Caco-2 (cell line): ENCODE measurements at places on chromosomes 4 and X. TPM values are rescaled to one million over a fixed set of nuclear protein-coding genes. Genes with fewer than 3 reads are reported as not detected.

GPC3 gene
- 233 and 266 TPM in 2 replicates for total RNA-seq

DNA sequence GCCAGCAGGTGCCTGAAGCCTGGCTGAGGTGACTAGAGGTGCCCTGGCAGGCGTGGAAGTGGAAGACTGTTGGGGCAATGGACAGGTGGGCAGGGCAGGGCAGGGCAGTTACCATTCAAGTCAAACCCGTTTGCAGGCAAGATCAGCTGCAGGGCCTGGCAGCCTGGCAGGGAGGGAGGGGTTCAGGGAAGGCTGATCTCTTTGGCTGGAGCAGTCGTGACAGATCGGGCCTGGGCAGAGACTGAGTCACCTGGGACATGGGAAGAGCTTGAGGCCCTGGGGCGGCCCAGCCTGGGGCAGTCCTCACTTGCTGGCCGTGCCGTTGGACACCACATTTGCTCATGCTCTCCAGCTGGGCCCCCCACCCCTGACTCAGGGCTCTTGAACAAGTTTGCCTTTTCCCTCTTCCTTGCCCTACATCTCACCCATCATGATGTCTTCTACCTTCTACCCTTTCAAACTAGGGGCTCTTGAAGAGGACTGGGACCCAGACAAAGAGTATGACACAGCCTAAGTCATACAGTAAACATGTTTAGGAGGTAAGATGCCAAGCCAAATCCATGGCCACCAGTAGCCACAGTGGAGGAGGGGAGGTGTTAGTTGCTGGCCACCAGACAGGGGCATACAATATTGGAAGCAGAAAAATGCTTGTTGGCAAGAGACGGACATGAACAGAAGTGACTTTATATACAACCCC, 2.0 kb upstream of the ZNF185 start:
- DNase-seq = no peak
- peaks cover 9% of the 10 kb centered on the region for H3K4me1 ChIP-seq
- no peaks in the 10 kb centered on the region for H3K36me3 ChIP-seq
- no peaks in the 10 kb centered on the region for H3K27me3 ChIP-seq
- H3K27ac ChIP-seq = peak overlapping the region; percentile 82

CT45A5 gene
- total RNA-seq = not detected in 2 replicates

CXorf49 gene
- total RNA-seq = not detected in 2 replicates

AVPR2 gene
- not detected in 2 replicates for total RNA-seq

DNA sequence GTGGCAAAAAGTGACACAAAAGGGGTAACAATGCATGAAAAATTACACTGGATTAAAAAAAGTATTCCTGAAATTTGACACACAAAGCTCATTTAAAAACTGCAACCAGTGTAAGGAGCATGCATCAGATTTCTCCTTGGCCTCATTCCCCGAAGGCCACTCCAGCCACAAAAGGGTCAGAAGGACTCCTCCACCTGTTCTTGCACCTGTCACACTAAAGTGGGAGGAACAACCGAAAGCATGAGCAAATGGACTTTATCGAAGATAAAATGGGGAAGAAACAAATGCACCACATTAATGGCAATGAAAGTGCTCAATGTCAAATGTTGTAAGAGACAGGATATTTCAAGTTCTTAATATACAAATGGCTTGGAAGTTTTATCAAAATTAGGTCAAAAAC, 88.2 kb downstream of the ADGRA3 start:
- H3K4me1 ChIP-seq = no peaks in the 10 kb centered on the region
- no peaks in the 10 kb centered on the region for H3K27me3 ChIP-seq
- H3K36me3 ChIP-seq = no peaks in the 10 kb centered on the region
- H3K27ac ChIP-seq = no peak overlapping the region
- H3K4me3 ChIP-seq = no peak overlapping the region
- no peak for DNase-seq

- no peak overlapping the region for H3K27ac ChIP-seq
- H3K27me3 ChIP-seq = no peaks in the 10 kb centered on the region
- DNase-seq = no peak
Measured at GRCh38 chr4:39304651-39305050, 61.5 kb downstream of the RFC1 start.

DNA sequence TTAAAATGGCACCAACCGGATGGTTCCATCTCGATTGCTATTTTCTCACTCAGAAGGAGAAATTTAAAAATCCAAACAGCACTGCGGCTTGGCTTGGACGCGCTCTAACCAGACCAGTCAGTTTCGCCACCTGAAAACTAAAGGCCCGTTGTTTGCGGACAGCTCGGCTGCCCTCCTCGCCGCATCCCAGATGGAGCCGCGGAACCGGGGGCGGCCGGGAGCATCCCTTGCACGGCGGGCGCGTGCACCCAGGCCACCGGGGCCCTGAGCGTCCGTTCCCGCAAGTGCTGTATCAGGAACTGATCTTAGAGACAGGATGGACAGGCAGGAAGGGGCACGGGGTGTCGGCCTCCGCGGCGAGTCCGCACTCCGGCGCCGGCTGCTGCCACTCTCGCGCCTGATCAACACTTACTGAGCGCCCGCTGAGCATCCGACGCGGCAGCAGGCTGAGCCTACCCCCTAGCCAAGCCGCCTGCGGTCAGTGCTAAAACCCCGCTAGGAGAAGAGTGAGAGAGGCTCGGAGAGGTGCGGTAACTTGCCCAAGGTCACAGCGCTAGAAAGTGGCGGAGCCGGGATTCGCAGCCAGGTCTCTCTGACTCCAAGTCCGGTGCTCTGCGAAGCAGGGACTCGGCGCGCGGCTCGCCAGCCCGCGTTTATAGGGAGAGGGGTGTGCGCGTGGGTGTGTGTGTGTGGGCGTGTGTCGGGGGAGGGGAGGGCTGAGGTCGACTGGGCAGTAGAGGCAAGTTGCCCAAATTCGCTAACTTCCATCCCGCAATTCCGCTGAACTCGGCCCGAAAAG, at the start of gene CITED1:
CITED1 (minus strand) TSS at position 629 of the 799 bp plus-strand sequence. CDS start 3,045 bp downstream, outside the sequence.
- H3K4me3 ChIP-seq = peak within 1 kb of the TSS; percentile 57
- H3K4me1 ChIP-seq = no peaks in the 10 kb centered on the region
- H3K27me3 ChIP-seq = peaks cover 1% of the 10 kb centered on the region
- DNase-seq = no peak

GRCh38 chr4:113593400-113594230, 167.9 kb downstream of the CAMK2D start:
- no peaks in the 10 kb centered on the region for H3K4me1 ChIP-seq
- no peaks in the 10 kb centered on the region for H3K36me3 ChIP-seq
- no peaks in the 10 kb centered on the region for H3K27me3 ChIP-seq
- H3K27ac ChIP-seq = no peak overlapping the region
- DNase-seq = no peak

PDGFC gene
- 9.5 and 12.3 TPM in 2 replicates for total RNA-seq

ZCCHC18 gene
- total RNA-seq = 0.77 and 0.95 TPM in 2 replicates

- H3K36me3 ChIP-seq = no peaks in the 10 kb centered on the region
- H3K27me3 ChIP-seq = no peaks in the 10 kb centered on the region
- no peaks in the 10 kb centered on the region for H3K4me1 ChIP-seq
- no peak overlapping the region for H3K27ac ChIP-seq
- DNase-seq = no peak
Measured at GRCh38 chr4:93237521-93237920, 591.0 kb upstream of the ATOH1 start.

DNA sequence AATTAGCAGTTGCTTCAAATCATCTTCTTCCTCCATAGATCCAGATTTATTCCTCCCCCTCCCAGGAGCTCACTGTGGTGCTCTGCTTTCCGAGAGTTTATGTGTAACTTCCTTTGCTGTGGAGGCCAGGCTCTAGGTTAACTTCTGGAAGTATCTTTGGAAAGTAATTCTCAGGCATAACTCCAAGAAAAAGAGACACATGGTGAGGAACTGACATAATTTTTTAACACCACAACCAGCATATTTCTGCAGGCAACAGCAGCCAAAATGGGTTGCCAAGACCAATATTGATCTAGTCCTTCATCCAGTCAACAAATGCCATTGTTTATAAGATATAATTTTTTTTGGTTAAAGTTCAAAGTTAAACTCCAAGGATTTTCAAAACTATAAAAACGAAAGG, 114.5 kb upstream of the RBPJ start:
- H3K36me3 ChIP-seq = no peaks in the 10 kb centered on the region
- H3K4me3 ChIP-seq = no peak overlapping the region
- no peak for DNase-seq
- no peak overlapping the region for H3K27ac ChIP-seq

ETDB gene
- not detected in 2 replicates for total RNA-seq

ASB11 gene
- not detected in 2 replicates for total RNA-seq

APELA gene
- total RNA-seq = 30.6 and 34.8 TPM in 2 replicates

DNA sequence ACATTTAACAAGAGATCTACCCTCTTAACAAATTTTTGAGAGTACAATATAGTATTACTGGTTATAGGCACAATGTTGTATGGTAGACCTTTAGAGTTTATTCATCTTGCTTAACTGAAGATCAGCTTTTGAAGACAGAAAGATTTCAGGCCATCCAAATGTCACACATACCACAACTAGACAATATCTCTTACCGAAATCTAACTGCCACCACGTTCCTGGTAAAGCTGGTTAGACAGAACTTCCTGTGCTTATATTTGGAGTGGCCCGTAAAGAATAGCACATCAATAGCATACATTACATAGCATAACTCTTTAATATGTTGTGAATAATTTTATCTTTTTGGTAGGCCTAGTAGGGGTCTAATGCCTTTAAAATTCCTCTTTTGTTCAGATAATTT, 29.8 kb upstream of the ARHGEF6 start:
- H3K27me3 ChIP-seq = no peaks in the 10 kb centered on the region
- no peak for DNase-seq
- H3K36me3 ChIP-seq = no peaks in the 10 kb centered on the region
- H3K27ac ChIP-seq = no peak overlapping the region
- H3K4me3 ChIP-seq = no peak overlapping the region
- no peaks in the 10 kb centered on the region for H3K4me1 ChIP-seq

DNA sequence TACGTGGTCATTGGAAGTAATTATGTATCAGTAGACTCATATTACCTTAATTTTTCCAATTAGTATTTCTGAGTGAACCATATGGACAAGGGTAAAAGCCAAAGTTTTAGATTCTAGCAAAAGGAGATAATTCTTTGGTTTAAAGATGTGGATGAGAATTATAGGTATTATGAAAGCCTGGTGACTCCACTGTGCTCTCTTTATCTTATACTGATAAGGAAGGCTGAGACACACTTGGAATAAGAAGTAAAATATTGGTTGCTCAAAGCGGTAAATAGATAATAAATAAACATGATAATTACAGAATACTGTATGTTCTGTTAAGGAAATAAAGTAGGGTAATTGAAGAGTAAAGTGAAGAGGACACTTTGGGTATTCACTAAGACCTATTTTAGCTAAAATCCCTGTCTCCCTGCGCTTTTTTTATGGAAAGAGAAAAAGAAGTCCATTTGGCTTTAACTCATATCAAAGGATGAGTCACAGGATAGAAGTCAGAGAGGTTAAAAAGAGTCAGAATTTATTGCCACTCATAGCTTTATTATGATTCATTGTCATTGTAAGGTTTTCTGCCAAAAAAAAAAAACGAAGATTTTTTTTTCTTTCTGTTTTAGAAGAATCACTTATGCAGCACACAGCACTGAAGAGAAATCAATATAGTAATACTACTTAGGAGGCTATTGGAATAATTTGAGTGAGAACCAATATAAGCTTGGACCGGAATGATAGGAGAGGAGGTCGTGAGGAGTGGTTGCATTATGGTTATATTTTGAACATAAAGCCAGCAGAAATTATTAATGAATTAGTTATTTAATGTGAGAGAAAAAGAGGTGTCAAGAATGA, 2463.1 kb downstream of the ARAP2 start:
- no peaks in the 10 kb centered on the region for H3K36me3 ChIP-seq
- DNase-seq = no peak

DDX53 gene
- not detected in 2 replicates for total RNA-seq

DNA sequence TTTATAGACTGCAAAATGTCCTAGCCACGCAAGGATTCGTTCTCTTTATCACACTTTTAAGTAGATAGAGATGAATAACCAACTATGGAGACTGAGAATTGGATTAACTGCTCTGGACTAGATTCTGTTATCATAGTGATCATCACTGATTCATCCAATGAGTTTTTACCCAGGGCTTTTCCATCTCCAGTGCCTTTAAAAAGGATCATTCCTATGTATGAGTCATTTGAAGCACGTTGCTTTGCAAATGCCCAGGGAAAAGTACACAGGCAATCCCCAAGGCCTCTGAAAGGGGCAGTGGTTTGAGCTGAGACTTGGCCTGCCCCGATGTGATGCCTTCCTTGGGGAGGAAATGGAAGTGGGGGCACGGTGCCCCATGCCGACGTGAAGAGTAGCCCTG, 122.7 kb upstream of the PSAPL1 start:
- H3K4me3 ChIP-seq = no peak overlapping the region
- DNase-seq = no peak
- H3K4me1 ChIP-seq = no peaks in the 10 kb centered on the region
- H3K27ac ChIP-seq = no peak overlapping the region

PASD1 gene
- not detected in 2 replicates for total RNA-seq

- H3K36me3 ChIP-seq = no peaks in the 10 kb centered on the region
- no peaks in the 10 kb centered on the region for H3K4me1 ChIP-seq
- H3K4me3 ChIP-seq = no peak overlapping the region
- H3K27me3 ChIP-seq = no peaks in the 10 kb centered on the region
- no peak for DNase-seq
Measured at GRCh38 chr4:124389591-124389990, 322.9 kb downstream of the ANKRD50 start.

DNA sequence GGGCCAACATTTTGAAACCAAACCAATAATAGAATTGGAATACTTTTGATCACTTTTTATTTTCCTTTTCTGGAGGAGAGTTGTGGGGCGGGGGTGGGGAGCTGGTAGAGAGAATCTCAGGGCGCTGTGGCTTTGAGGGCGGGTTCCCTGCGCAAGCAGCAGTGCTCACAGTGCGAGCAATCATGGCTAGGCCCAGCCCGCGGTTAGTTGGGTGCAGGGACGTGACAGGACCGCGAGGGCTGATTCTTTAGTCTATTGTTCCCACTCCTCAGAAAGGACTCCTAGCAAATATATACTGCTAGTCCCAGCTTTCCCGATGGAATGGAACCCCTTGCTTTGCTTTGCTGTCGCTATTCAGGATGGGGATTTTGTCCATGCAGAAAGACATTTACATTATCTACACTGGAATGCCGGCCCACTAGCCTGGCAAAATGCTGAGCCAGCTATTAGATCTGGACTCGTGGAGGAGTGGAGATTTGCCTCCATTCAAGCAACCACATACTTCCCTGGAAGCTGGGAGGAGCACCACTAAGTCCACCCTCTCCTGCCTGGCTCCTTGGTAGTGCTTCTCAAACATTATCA, 23.9 kb upstream of the APLN start:
- no peak for DNase-seq
- no peaks in the 10 kb centered on the region for H3K4me1 ChIP-seq
- no peaks in the 10 kb centered on the region for H3K27me3 ChIP-seq
- peak overlapping the region; percentile 25 for H3K4me3 ChIP-seq
- H3K36me3 ChIP-seq = no peaks in the 10 kb centered on the region

DNA sequence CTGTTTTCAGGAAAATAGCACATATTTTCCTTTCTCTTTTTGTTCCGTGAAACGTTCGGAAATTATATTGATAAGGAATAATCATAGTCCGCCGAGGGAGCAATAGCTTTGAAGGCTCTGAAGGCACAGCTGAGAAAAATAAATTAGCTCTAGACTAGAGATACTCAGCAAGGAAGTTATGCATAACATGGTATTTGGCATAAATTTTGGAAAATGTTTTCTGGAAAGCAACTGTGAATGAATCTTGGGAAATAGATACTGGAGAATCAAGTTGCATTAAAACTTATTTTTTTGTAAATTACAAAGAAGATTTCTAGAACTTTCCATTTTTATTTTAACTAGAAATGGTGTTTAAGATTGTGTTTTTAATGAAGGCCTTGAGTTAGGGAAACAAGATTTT, 92.4 kb downstream of the HPRT1 start:
- no peaks in the 10 kb centered on the region for H3K36me3 ChIP-seq
- no peak overlapping the region for H3K4me3 ChIP-seq
- no peak overlapping the region for H3K27ac ChIP-seq
- no peaks in the 10 kb centered on the region; the same call in 1 of the 2 replicates for H3K4me1 ChIP-seq
- DNase-seq = no peak
- no peaks in the 10 kb centered on the region for H3K27me3 ChIP-seq
